ENCODE measurements at places on chromosomes 6 and 20. TPM values are rescaled to one million over a fixed set of nuclear protein-coding genes. Genes with fewer than 3 reads are reported as not detected.
A peak's percentile ranks its signal among the peaks of the same experiment; 100 is the strongest.

GRCh38 chr6:20340068-20340848, 61.4 kb upstream of the E2F3 start:
- peak; percentile 79 for DNase-seq

- DNase-seq: no peak
Observed at GRCh38 chr20:62215991-62216635, 4.0 kb downstream of the HRH3 start.

DNA sequence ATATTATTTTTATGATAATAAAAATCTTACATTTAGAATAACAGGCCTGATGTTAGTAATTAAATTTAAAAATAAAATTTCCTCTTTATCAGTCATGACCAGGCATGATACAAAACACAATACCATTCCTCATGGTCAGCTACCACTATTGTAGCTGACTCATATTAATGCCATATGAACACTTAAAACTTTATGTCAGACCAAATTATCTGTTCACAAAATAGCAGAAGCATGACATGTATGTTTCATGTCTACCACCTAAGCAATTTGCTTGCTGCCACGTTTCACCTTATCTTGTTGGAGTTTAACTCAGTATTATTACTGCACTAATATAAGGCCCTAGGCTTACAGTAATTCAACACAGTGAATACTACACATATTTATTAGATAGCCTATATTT, 65.7 kb downstream of the HTR1B start:
- DNase-seq: no peak

- DNase-seq: no peak
Observed at GRCh38 chr6:55901765-55902270, 26.4 kb upstream of the BMP5 start.

DNA sequence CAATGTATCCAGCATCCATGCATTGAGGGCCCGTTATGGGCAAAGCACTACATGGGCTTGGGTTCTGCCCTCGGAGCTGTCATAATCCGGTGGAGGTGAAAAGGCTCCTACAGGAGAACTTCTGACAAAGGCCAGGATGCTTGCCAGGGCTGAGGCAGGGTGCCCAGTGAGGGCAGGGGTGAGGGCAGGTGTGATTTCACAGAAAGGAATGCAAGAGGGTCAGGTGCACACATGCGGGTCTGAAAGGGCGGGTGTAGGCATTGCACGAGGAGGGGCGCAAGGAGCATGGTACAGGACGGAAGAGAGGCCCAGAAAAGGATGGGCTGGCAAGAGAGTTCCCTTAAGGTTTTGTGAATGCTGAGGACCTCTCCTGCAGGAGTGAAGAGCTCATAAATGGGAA, 348.0 kb downstream of the BTBD3 start:
- DNase-seq: no peak

DNA sequence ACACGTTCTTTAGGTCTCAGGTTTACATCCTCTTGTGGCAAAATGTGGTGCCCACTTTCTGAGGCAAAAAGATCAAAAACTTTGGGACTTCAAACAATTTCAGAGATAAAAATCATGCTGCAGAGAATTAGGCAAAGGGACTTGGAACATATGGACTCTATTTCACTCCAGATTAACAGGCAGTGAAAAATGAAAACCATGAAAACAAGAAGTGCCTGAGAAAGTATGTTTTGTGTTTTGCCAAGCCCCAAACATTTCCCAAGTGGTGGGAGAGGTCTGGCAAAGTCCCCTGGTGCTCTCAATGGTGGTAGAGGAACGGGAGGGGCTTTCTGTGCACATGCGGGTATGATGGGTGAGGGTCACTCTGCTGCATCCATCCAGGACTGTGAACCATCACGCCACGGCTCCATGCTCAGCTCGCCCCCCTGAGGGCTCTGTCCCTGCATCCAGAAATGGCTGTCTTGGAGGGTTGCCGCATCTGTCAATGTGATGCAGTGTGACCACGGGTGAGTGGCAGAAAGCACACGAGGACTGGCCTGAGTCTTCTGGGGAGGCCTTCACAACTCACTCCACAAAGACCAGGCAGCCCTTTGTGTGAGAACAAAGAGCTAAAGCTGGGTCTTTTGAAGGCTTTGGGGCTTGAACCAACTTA, 43.2 kb upstream of the TBC1D7 start:
- DNase-seq: no peak

GRCh38 chr6:136751522-136751956, 40.7 kb downstream of the MAP3K5 start:
- no peak for DNase-seq

- peak; percentile 61 for DNase-seq
Observed at GRCh38 chr6:3410385-3411360, 46.2 kb downstream of the SLC22A23 start.

DNA sequence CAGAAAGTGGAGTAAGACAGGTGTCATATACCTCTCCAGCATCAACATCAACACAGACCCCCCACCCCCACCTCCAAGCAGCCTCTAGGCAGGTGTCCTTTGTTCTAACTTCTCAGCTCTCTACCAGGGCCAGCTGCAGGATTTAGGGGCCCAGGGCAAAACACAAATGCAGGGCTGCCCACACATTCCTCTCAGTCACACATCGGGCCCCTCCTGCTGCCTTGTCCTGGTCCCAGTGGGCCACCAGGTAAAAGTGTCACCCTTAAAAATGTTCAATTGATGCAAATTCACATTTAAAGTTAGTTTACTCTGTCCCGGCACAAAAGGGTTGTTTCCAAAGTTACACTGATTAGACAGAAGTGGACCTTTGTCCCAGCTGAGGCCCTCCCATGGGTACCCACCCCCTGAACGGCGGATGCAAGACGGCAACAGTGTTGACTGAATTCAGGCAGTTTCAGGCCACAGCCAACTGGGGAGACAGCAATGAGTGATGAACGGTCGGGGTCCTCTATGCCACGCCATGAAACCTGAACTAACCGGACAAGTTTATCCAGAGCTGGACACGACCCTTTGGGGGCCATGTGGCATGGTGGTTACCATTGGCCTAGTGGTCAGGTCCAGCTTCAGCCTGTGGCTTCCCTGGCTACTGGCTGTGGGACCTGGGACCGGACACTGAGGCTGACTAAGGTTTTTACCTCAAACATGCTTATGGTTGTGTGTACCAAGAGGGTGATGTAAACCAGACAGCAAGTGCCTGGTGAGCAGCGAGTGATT, 52.2 kb upstream of the UNC93A start:
- DNase-seq: no peak

DNA sequence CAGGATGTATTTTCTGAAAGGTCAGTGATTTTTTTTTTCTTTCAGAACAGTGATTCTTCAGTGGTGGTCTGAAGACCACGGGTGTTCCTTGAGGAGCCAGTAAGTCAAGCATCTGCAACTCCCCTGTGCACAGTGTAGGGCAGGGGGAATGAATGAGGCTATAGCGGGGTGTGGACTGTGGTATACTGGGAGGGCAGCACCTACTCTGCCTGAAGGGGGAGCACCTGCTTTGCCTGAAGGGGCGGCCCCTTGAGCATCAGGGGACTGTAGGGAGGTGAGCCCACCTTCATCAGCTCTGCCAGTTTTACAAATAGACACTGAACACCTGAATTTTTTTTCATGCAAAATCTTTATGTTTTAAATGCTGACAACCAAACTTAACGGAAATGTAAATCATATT, 77.5 kb upstream of the RIPOR2 start:
- DNase-seq: no peak

GRCh38 chr6:142871910-142872331, 73.1 kb downstream of the HIVEP2 start:
- no peak for DNase-seq

GRCh38 chr20:3716195-3716834, 3.9 kb upstream of the SIGLEC1 start:
- DNase-seq: peak; percentile 70

- DNase-seq: peak; percentile 59
Observed at GRCh38 chr20:58651946-58652605, 993 bp downstream of the STX16 start.

DNA sequence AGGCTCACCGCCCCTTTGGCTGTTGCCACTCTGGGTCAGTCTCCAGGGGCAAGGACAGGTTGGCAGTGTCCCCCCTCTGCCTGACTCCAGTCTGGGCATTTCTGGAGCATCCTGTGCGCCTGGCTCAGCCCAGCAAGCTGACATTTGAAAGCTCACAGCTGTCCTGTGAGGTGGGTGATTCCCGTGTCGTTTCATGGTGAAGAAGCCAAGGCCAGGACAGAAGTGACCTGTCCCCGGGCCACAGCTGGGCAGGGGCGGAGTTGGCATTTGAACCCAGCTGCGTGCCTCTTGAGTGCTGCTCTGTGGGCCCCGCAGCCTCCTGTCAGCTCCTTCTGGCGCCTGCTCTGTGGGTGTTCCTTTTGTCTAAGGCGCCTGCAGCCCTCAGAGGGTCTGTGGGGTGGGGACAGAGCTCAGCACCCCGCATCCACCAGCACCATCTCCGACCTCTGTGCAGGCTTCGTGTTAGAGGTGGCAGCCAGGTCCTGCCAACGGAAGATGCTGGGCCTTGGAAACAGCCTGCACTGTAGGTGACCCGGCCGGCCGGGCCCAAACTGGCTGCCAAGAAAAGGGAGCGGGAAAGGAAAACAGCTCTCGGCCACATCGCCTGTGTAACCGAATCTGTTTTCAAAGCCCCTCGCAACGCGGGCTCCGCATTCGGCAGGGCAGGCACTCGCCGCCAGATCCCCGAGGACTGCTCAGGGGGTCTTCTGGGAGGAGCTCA, 5.8 kb upstream of the GATA5 start:
- DNase-seq: no peak

GRCh38 chr20:46085179-46085851, 4.4 kb downstream of the NCOA5 start:
- DNase-seq: no peak

The TOMM34 gene
- total RNA-seq: 43.4 TPM

The VPS16 gene
- 16.3 TPM for total RNA-seq

The XPO5 gene
- 88.6 TPM for total RNA-seq

The ZC2HC1B gene
- total RNA-seq: not detected

The TLDC2 gene
- 1.8 TPM for total RNA-seq
